Stimulated activated CD4-positive, alpha-beta T cell treated with anti-CD3 and anti-CD28 coated beads, Interleukin-2, amount 100 ng/mL, for 48 hours (primary cell): ENCODE measurements at places on chromosomes 1 and 21.

GRCh38 chr1:151783796-151784195 lies 6.5 kb downstream of the TDRKH start:
- DNase-seq: no peak

DNA sequence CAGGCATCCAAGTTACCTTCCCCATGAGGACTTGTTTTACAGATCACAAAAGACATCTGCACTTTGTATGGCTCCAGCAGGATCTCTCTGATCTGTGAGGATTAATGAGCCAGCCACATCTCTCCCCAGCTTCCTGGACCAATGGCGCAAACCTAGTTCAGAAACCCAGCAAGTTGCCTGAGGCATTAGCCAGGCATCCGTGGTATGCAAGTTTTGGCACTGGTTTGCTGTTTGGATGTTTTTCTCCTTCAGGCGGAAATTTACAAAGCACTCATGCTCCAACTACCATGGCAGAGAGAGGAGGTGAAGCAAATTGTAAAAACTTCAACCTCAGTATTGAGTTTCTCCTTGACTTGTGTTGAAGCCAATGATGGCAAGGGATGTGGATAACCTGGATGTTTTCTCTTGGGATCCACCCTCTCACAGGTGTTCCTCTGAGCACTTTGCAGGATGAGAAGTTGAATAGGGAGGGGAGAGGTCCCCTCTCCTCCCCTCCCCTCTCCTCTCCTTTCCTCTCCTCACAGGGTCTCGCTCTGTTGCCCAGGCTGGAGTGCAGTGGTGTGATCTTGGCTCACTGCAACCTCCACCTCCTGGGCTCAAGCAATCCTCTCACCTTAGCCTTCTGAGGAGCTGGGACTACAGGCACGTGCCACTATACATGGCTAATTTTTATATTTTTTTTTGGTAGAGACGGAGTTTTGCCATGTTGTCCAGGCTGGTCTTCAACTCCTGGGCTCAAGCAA lies 25.6 kb upstream of the ENO1 start:
- DNase-seq: no peak

DNA sequence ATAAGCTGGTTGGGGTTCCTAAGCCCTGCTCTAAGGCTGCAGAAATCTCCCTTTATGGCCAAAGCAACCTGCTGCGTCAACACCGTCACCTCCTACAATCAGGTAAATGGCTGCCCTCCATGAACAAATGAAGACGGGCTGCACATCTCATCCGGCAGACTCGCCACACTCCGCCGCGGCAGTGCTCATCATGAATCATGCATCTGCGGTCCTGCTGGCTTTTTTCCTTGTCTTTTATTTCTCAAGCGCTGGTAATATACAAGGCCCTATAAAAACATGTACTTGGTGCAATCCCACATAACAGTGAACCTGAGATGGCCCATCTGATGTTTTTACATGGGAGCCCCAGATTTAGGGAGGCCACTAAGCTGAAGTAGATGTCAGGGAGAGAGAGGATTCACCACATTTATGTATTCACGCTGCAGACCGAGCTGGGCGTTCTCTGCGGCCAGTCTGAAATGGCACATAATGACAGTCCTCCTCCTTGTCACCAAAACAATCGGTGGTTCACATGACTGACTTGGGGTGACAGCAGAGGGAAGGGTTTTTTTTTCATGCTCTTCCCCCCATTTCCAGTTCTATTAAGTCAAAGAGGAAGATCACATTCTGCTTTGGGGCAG lies 91.6 kb downstream of the KAZN start:
- no peak for DNase-seq

GRCh38 chr1:109256971-109257681 lies 7.8 kb downstream of the CELSR2 start:
- no peak for DNase-seq

DNA sequence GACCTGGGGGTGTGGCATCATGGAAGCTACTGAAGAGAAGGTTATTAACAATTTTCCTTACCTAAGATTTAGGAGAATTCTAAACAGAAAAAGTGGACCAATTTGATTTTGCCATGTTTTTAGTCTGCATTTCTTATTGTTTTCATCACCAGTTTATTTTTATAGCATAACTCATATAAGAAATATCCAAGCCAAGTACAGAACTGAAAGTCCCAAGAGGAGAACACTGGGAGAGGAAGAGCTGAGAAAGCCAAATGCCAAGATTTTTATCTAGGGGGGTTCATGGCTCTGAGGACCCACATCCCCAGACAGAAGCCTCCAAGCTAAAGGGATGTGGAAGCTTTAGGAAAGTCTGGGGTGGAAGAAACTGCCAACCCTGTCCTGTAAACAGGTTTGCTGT lies 109.4 kb upstream of the DUSP10 start:
- DNase-seq: no peak

DNA sequence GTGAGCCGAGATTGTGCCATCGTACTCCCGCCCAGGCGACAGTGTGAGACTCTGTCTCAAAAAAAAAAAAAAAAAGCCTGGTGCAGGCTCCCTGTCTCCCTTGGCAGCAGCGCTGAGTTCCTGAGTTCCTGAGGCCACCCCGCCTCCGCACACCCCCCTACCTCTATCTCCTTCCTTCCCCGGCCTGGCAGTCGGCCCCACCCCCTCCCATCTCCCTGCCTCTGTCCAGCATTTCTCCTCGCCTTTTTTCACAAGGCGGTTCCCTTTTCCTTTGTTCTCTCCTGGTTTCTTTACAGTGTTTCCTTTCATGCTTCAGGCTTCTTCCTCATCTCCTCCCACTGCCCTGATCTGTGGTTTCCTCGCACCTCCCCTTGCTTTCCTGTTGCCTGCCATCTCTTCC lies 2.7 kb downstream of the RORC start:
- no peak for DNase-seq

- no peak for DNase-seq
These were observed 105.5 kb downstream of the RPE65 start for GRCh38 chr1:68344208-68344607.

DNA sequence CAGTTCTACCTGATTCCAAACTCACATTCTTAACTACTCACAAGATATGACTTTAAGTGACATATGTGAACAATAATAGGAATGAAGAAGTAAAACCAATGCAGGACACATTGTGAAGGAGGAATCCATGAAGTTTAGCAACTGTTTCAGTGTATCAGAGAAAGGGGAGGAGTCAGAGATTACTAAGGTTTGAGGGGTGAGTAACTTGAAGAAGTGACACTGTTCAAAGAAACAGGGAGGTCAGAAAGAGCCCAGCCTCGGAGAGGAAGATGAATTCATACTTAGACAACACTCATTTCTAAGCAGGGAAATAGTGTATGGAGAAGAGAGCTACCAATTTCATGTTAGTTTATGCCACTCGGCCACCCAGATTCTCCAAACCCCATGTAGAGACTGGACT lies 28.2 kb upstream of the RPF1 start:
- DNase-seq: no peak

DNA sequence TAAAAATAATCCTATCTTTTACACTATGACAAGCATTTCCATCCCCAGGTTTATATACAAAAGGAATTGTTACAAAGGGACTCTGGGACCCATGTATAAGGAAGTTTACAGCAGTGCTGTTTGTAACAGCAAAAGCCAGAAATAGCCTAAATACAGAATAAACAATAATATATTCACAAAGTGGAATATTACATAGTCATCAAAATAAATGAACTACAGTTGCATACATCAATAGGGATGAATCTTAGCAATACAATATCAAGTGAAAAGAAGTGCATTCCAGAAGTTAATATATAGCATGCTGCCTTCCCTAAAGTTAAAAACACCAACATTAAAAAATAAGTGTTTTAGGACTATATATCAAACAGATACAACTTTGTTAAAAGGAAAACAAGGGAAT lies 77.3 kb downstream of the EDEM3 start:
- no peak for DNase-seq

DNA sequence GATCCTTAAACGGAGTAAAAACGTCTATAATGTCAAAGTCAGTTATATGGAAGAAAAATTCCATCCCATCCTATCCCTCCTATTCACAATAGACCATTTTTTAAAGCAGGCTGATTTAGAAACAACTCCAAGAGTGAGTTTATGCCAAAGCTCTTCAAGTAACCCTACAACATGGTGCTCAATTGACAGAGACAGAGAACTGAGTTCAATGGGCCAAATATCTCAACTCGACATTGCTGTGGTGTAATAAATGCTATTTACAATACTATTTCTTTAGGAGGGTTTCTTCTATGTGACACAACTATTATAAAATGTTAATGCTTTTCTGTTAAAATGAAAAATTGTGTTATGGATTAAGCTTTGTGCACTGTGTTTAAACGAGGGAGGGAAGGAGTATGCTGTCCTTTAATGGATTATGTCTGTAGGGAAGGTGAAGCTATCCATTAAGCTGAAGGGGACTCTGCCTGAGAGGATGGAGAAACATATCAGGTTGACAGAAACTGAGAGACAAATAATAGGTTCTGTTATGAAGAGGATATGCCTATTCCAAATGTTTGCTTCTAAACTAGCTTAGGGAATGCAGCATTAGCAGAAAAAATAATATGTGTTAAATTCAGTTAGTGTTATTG lies 362.5 kb upstream of the CHRM3 start:
- no peak for DNase-seq

GRCh38 chr1:34663031-34663430 lies 91.8 kb upstream of the GJB5 start:
- no peak for DNase-seq

GRCh38 chr1:44239331-44239960 lies 26.2 kb downstream of the DMAP1 start:
- no peak for DNase-seq

GRCh38 chr1:94236630-94237290 lies 624 bp downstream of the ARHGAP29 start:
- no peak for DNase-seq

- no peak for DNase-seq
These were observed 9.7 kb upstream of the CTSS start for GRCh38 chr1:150775276-150775675.

DNA sequence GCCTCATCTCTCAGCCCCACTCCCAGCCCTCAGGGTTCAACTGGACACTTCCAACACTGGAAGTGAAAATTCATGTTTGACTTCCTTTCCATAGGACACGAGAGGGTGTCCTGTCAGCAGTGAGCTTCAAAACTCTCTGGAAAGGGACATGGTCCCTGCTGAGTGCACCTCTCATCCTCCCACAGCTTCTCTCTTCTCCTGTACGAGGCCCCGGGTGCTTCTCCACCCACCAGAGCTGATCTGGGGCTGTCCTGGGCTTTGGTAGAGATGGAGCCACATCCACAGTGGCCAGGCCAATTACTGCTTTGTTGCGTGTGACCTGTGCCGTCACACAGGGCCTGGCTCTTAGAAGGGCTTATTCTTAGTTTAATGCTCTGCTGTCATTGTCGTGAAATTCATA lies 182.3 kb downstream of the RRAGC start:
- no peak for DNase-seq

DNA sequence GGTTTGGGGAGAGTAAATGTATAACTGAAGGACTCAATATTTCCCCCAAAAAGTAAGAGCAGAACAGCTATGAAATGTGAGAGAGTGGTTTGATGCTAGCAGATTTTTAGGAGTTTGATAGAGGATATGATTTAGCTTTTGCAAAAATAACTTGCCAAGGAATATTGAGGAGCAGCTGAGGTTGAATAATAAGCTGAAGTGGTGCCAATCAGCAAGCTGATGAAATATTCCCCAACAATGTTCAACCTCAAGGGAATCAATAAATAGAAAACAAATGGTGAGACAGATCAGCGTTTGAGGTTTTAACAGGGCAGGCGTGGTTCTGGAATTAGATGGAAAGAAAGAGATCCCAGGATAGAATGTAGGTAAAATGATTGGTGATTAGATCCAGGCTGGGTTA lies 413.4 kb upstream of the ADAMTS5 start:
- no peak for DNase-seq

- DNase-seq: no peak
These were observed 11.9 kb downstream of the RAP1A start for GRCh38 chr1:111631502-111631901.

- no peak for DNase-seq
These were observed 376.7 kb downstream of the S1PR1 start for GRCh38 chr1:101613546-101613945.
